ENCODE measurements at places on chromosomes 2 and 18.
A peak's percentile ranks its signal among the peaks of the same experiment; 100 is the strongest.

- no peak for DNase-seq
Measured at GRCh38 chr2:61272421-61273070, 110.6 kb downstream of the C2orf74 start.

DNA sequence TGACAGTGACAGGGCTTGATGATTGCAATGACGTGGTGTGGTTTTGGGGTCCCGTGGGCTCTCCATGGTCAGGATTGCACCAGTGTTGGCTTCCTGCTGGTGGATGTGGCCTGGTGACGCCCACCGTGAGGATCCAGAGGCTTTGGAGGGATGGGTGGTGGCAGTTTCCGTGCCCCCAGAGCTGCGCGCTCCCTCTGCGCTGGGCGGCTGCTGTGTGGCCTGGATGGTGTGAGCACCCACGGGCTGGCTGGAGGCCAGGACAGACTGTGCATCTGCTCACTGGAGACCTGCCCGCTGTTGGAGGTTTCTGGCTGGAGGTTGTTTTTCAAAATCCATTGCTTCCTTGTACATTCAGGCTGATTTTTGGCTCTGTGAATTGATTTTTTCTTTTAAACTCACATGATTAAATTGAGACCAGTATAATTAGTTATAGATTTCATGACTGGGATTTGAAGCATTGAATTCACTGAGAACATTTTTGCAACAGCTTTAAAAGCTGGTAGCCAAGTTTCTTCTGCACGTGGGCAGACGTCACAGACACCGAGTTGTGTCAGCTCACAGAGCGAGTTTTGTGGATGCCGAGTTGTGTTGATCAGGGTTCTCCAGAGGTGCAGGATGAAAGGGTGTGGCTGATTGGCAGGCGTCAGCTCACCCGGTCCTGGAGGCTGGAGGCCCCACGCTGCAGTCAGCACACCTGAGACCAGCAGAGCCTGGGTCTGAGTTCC lies 72.7 kb downstream of the KCNG2 start:
- DNase-seq = no peak

GRCh38 chr2:44170311-44170717 lies 1.6 kb downstream of the PPM1B start:
- peak; percentile 36 for DNase-seq

DNA sequence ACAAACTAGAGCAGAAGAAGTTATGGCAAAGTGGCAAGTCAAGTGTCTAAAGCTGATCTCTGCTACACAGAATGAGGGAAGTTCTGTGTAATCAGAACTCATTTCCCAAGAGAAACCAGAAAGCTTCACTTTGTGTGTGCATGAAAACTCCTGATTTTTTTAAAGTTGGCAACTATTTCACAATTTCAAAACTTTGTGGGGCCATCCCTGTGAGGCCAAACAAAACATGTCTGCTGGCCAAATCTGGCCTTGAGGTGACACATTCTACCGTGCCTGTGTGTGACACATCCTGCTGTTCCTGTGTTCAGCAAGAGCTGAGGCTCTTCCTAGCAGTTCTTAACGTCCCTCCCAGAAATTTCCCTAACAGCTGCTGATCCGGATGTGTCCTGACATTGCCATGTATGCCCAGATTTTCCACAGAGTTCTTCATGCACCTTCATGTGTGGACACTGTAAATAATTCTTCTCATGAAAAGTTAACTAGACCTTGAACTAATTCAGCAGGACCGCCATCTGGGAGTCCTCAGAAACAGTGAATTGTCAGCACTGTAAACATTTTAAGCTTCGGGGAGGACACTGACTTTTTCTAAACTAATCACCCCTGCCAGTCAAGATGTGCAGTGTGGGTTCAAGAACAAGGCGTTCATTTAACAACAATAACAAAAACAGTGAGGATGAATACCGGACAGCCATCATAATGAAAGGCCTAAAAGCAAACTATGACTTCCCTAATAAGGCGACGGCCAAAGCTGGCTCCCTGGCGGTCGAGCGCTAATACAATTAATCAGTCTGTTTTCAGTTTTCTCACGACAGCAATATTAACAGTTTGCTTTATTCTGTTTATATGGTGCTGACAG lies 99.0 kb downstream of the PLEKHM3 start:
- DNase-seq = no peak

- DNase-seq = no peak
Measured at GRCh38 chr2:47950340-47951301, 44.3 kb upstream of the FBXO11 start.

GRCh38 chr2:100976061-100976460 lies 26.0 kb upstream of the RPL31 start:
- DNase-seq = no peak

- DNase-seq = no peak
Measured at GRCh38 chr2:1795261-1796231, 51.2 kb upstream of the PXDN start.

- DNase-seq = no peak
Measured at GRCh38 chr2:74959106-74959751, 786 bp downstream of the POLE4 start.

- no peak for DNase-seq
Measured at GRCh38 chr2:96816836-96817702, 1.0 kb downstream of the CNNM3 start.

- DNase-seq = no peak
Measured at GRCh38 chr2:108943751-108944150, 45.3 kb downstream of the EDAR start.

GRCh38 chr18:13416208-13416607 lies 197.6 kb downstream of the LDLRAD4 start:
- no peak for DNase-seq

DNA sequence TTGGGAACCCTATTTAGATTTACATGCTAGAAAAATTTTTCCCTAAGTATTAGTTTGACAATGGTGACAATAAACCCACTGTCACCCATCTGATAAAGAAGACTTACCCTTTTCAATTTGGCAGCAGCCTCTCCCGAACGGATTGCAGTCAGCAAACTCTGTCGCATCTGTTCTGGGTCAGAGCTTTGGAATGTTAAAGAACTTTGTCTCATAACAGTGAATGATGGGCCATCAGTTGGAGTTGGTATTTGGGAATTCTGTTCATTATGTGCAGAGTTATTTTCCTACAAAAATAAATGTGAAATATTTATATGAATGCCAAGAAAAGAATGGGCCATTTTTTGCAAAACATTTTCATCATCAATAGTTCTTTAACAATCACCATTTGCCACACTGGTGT lies 70.8 kb upstream of the GRB14 start:
- DNase-seq = no peak

DNA sequence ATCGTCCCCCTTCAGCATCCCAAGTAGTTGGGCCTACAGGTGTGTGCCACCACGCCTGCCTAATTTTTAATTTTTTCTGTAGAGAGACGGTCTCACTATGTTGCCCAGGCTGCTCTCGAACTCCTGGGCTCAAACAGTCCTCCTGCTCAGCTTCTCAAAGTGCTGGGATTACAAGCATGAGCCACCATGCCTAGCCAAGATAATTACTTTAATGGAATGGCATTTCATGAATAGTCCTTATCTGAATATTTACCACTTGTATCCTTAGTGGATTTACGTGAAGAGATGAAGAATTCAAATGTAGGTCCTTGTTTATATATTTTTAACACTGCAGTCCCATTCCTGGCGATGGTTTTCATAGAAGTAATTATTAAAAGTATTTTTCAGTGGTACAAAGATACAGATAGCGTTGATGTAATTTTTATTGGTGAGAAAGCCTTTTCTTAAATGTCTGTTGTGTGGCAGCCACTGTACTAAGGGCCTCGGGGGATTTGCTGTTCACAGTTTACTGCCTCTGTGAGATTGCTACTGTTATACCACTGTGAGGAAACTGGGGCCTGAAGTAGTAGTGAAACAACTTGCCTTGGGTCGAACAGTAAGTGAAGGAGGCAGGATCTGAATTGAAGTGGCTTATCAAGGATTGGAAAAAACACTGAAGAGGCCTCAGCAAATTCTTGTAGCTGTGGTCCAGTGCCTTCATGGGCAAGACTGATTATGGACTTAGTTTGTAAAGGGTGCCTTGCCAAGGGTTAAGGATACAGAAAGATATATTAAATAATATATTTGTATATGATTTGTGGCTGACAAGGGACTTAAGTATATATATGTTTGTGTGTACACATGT lies 151.2 kb downstream of the PRPF40A start:
- no peak for DNase-seq

- no peak for DNase-seq
Measured at GRCh38 chr2:74979844-74980243, 21.4 kb downstream of the POLE4 start.

DNA sequence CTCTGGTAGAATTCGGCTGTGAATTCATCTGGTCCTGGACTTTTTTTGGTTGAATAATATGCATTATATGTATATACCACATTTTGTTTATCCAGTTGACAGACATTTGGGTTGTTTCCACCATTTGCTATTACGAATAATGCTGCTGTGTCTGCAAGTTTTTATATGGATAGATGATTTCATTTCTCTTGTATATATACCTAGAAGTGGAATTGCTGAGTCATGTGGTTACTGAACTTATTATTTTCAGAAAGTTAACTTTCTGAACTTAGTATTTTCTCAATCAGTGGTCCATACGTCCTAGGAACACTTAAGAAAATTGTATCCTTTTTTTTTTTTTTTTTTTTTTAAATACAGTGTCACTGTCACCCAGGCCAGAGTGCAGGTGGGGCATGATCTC lies 63.3 kb downstream of the RIF1 start:
- no peak for DNase-seq

GRCh38 chr2:19868701-19869580 lies 32.8 kb downstream of the TTC32 start:
- DNase-seq = no peak

DNA sequence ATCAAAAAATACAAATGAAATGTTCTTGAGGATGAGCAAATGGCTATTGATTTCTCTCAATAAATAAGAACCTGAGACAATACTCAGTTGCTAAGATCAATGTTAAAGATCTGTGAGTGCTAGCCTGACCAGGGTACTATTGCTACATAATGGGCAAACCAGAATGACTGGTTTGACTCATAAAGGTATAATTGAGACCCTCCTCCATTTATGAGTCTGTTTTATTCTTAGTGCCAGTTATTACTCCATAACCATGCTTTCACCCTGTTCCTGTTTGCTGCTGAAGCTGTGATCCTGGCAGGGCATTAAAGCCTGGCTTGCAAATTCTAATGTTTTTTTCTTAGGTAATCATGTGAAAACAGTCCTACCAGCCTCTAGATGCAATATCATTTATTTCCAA lies 56.6 kb upstream of the PPM1B start:
- no peak for DNase-seq

- DNase-seq = no peak
Measured at GRCh38 chr2:72612614-72613160, 213.1 kb downstream of the EXOC6B start.

- no peak for DNase-seq
Measured at GRCh38 chr2:126942427-126943203, 43.9 kb downstream of the TEX51 start.

DNA sequence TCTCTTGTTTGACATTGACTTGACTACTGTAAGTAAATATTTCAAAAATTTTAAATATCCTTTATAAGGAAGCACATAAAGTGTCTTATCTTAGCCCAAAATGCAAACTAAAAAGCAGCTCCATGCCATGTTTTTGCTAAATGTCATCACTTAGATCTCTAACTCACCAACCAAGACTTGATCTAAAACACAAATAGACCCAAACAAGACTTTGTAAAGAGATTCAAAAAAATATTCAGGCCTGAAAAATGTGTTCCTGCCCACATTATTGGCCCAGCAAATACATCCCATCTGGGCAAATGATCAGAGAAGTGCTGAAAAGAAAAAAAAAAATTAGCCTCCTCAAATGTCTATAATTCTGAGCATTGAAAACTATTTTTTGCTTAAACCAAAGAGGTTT lies 187.6 kb downstream of the MREG start:
- no peak for DNase-seq

DNA sequence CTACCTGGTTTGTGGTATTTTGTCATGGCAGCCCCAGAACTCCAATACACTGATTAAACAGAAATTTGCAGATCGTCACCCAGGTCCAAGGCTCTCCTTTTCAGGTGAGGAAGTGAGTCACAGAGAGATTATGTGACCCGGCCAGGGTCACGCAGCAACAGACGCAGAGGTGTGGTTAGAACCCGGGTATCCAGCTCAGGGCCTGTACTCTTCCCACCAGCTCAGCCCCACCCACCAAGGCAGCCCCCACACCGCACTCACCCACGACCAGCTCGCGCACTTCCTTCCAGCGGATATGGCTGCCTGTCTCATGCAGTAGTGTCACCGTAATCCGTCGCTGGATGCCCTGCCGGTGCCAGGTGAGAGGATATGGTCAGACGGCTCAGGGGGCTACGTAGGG lies 48.1 kb downstream of the AQP12A start:
- DNase-seq = no peak

GRCh38 chr2:230162981-230163380 lies 56.8 kb downstream of the SP110 start:
- no peak for DNase-seq

GRCh38 chr2:134392442-134393074 lies 138.7 kb downstream of the MGAT5 start:
- no peak for DNase-seq

DNA sequence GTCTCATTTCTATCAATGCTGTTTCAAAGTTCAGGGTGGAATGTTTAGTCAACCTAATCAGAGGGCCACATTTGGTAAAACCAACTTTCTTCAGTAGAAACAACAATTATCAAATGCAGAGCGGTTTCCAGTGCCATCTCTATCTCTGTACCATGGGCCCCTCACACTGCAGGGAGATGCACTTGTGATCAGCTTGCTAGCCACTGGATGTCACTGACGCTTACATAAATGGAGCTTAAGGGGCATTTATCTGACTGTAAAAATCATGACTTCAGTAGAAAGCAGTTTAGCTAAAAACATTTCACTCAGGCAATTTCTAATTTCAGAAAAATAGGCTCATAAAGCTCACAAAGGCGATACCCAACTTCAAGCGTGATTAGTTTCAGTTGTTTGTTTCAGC lies 678.0 kb downstream of the ZEB2 start:
- DNase-seq = no peak

GRCh38 chr18:79819968-79820351 lies 22.2 kb downstream of the KCNG2 start:
- DNase-seq = no peak

GRCh38 chr18:76983613-76984051 lies 149.0 kb downstream of the MBP start:
- DNase-seq = no peak

DNA sequence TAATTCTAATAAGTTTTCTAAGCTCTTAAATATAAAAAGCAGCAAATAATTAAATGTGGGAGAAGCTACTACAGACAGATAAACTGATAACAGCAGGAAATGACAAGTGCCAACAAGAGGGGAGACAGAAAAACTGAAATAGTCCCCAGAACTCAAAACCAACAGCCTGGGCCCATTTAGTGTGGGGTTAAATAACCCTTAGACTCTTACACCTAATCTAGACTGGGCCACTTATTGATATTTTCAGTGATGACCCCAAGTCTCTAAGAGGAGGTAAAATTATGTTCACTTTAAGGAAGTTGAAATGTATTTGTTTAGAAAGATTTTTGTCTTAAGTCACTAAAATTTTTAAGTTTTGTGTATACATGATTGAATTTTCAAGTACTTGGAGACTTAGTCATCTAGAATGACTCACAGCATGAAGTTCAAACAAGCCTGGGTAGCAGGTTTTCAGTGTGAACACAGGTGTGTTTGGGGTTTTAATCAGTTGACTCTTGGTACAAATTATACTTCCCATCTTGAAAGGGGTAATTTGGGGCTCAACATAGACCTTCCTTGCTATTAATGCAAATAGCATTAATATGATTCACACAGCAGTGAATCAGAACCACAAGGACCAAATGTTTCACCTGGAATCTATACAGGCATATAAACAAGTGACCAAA lies 54.9 kb upstream of the MYO3B start:
- DNase-seq = peak; percentile 15
